ENCODE measurements at places on chromosomes 16 and 17. TPM values are rescaled to one million over a fixed set of nuclear protein-coding genes. Genes with fewer than 3 reads are reported as not detected.

GRCh38 chr16:85145734-85146531 lies 33.7 kb upstream of the CIBAR2 start:
- H3K27ac ChIP-seq = no peak overlapping the region
- no peak overlapping the region for H3K4me3 ChIP-seq
- H3K4me1 ChIP-seq = peaks cover 5% of the 10 kb centered on the region
- H3K27me3 ChIP-seq = no peaks in the 10 kb centered on the region

GRCh38 chr16:17520561-17520960 lies 49.8 kb upstream of the XYLT1 start:
- no peak for DNase-seq
- H3K36me3 ChIP-seq = no peaks in the 10 kb centered on the region
- H3K27ac ChIP-seq = no peak overlapping the region
- no peak overlapping the region for H3K4me3 ChIP-seq

DNA sequence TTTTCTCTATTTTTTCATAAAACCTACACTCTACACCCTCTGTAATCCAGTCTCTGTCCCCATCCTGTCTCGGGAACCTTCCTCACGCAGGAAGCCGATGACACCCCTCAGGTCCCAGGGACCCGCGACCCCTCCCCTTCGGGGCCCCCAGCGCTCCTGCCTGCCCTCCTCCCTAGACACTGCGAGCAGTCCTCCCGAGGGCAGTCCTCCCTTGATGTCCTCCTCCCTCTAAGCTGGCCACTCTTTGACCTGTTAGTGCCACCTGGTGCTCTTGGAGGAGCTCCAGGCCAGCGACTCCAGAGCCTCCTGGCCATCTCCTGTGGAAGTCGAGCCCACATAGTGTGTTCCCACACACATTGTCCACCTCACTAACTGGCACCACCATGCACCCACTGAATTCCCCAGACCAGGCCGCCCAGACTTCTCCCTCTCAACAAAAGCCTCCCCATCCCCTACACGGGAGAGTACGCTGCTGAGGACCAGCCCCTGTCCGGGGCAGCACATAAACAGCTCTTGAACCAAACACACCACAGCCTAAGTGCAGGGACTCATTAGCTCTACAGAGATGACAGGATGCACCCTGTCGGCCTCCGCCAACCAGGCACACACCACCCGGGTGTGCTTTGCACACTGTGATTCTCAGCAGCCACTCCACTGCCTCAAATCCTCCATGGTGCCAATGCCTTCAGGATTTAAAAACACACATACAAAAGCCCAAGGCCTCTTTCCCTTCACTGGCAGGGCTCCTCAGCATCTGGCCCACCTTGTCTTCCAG lies 9.3 kb downstream of the OSBPL7 start:
- H3K4me3 ChIP-seq = no peak overlapping the region
- H3K36me3 ChIP-seq = peaks cover 10% of the 10 kb centered on the region
- peak; percentile 45 for DNase-seq
- peaks cover 52% of the 10 kb centered on the region for H3K4me1 ChIP-seq
- no peaks in the 10 kb centered on the region for H3K27me3 ChIP-seq

SOCS7 gene
- total RNA-seq = 34.3 TPM

DNA sequence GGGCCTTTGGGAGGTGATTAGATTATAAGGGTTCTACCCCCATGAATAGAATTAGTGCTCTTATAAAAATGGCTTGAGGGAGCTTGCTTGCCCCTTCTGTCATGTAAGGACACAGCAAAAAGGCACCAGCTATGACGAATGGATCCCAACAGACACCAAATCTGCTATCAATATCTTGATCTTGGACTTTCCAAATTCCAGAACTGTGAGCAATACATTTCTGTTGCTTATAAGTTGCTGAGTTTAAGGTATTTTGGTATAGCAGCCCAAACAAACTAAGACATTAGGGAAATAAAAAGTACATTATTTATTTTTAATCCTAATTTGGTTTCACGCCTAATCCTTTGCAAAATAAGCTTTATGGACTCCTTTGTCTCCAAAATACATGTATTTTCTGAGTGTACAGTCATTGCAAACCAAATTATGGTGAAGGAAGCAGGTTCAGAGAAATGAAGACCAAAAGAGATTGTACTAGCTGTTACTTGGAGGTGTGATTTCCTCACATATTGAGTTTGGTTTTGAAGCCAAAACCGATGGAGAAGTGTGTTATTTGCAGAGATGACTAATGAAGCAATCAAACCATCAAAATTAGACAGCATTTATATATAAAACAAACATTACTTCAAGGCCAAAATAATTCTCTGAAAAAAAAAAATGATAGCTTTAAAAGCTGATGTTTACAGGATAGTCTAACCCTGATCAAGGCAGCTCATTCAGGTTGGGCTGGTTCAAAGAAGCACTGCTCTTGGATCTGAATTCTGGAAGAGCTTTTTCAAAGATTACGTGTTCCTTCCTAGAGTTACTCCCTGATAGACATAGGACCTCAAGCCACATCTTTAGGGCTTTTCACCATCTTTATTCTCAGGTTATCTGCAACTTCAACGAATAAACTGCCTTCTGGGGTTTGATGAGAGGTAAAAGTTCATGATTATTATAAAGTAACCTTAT lies 71.6 kb downstream of the MYO1D start:
- no peaks in the 10 kb centered on the region for H3K36me3 ChIP-seq
- no peaks in the 10 kb centered on the region for H3K4me1 ChIP-seq
- no peak for DNase-seq
- no peaks in the 10 kb centered on the region for H3K27me3 ChIP-seq

PIMREG gene
- total RNA-seq = not detected

GRCh38 chr17:13222975-13223374 lies 205.1 kb upstream of the ELAC2 start:
- H3K4me1 ChIP-seq = no peaks in the 10 kb centered on the region
- H3K4me3 ChIP-seq = no peak overlapping the region
- no peaks in the 10 kb centered on the region for H3K27me3 ChIP-seq
- DNase-seq = no peak
- H3K27ac ChIP-seq = no peak overlapping the region

DNA sequence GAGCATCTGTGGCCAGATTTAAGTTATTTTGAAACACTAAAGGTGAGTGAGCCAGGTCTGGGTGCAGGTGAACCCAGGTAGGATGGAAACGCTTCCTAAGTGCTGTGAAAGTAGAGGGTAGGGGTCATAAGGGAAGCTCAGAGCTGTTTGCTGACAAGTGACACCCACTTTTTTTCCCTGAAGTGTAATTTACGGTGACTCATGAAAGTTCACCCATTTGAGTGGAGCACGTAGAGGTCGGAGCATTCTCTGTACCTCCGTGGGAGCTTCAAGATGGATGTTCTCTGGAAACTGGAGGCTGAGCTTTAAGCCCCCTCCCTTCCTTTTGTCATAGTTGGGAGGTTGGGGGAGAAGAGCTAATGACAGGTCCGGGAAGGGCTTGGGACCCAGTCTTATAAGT lies 44.3 kb downstream of the MPRIP start:
- no peaks in the 10 kb centered on the region for H3K27me3 ChIP-seq
- H3K36me3 ChIP-seq = no peaks in the 10 kb centered on the region
- DNase-seq = peak; percentile 0
- H3K27ac ChIP-seq = no peak overlapping the region
- H3K4me3 ChIP-seq = no peak overlapping the region

- no peak for DNase-seq
- H3K4me1 ChIP-seq = no peaks in the 10 kb centered on the region
- H3K27me3 ChIP-seq = no peaks in the 10 kb centered on the region
- no peaks in the 10 kb centered on the region for H3K36me3 ChIP-seq
- no peak overlapping the region for H3K4me3 ChIP-seq
These were observed 37.7 kb upstream of the CDH3 start for GRCh38 chr16:68607443-68607842.

DLX4 gene
- not detected for total RNA-seq

UTS2R gene
- total RNA-seq = not detected

DNA sequence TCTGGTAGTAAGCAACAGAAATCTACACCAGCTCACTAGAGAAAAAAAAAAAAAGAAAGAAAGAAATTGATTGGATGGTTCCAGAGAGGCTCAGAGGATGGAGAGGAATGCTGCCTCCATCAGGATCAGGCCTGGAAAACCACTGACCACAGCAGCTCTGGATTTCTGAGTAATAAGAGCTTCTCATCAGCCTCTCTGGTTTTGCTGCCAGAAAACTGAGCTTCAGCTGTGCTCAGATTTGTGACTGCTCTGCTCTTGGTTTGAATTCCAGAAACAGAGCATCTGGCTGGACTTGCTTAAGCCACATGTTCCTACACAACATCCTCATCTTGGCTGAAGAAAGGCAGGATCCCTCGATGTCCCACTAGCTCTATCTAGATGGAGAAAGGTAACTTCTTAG lies 25.9 kb downstream of the IRX6 start:
- no peak for DNase-seq
- H3K4me3 ChIP-seq = no peak overlapping the region
- H3K4me1 ChIP-seq = no peaks in the 10 kb centered on the region
- H3K27me3 ChIP-seq = no peaks in the 10 kb centered on the region
- H3K27ac ChIP-seq = no peak overlapping the region

GRCh38 chr16:89020068-89020924 lies 43.3 kb upstream of the CBFA2T3 start:
- no peak for DNase-seq
- no peaks in the 10 kb centered on the region for H3K4me1 ChIP-seq
- no peaks in the 10 kb centered on the region for H3K27me3 ChIP-seq
- H3K4me3 ChIP-seq = no peak overlapping the region
- no peak overlapping the region for H3K27ac ChIP-seq

C17orf78 gene
- total RNA-seq = not detected

DNA sequence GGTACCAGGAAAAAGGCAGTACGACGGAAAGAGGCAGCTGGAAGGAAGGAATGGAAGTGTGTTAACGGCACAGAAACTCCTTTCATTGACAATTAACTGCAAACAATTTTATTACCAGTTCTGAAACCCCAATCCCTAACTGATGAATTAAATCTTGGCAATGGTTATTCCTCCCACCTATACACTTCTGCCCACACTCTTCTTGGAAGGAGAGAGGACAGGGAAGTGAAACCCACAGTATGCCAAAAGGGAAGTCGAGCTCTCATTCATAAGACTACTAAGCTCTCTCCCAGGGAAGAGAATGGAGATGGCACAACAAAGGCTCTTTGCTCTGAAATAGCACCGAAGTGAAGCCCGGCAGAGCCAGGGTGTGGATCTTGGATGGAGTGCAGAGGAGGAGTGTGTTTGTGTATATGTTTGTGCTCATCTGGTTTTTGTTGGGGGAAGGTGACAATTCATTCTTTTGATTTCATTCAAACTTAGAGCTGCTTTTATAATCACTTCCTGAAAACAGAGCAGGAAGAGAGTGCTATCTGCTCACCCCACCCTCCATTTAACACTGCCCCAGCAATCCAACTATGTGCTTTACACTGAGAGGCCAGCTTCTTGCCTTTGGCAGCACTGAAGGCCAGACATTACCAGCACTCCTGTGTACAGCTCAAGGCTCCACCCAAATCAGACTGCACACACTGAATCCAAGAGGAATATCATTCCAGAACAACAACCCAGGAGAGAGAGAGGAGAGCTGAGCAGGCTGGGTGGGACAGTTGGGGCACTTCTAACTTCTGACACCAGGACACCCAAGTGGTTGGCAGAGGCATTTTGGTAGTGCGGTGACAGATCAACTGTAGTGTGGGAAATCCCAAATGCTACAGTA lies 68.7 kb downstream of the HIC1 start:
- H3K4me3 ChIP-seq = no peak overlapping the region
- H3K36me3 ChIP-seq = no peaks in the 10 kb centered on the region
- peak overlapping the region; percentile 58 for H3K27ac ChIP-seq
- H3K4me1 ChIP-seq = peaks cover 9% of the 10 kb centered on the region

WNT3 gene
- total RNA-seq = 1.6 TPM

Measured in body of pancreas (tissue), 4 donors.